ENCODE measurements at places on chromosomes 4 and X.

- DNase-seq: no peak
Observed at GRCh38 chr4:184693056-184693455, 40.8 kb downstream of the CENPU start.

GRCh38 chr4:148021686-148022085, 289.8 kb downstream of the ARHGAP10 start:
- DNase-seq: no peak

DNA sequence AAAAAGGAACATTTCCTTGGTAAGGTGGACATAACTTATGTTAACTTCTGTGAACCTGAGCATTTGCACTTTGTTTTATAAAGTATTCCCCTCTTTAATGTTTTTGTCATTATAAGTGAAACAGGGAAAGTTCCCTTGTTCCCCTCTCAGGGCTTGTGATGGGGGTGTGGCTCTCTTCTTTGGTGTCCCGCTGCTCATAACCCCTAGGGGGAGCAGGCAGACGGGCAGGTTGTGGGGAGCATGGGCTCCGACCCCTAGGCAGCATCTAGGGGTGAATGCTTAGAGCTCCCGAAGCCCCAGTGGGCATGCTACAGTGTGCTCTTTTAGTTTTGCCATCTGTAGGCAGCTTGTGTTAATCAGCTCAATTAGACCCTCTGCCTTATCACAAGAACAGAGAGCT, 200.4 kb downstream of the DACH2 start:
- no peak for DNase-seq

DNA sequence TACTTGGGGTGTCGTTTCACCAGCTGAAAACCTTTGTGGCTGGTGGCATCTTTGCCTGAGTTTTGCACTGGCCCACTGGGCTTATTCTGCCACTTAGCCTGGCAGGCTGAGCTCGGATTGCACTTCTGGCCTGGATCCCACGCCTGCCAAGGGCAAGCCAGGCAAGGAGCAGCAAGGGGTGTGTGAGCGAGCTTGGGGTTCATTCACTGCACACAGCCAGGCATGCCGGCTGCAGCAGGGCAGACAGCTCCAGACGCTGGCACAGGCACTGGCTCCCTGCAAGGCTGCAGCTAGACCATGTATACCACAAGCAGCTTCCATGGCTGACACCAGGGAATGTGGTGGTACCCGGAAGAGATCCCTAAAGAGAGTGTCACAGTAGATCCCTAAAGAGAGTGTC, 476.3 kb downstream of the EPHA5 start:
- DNase-seq: no peak
